ENCODE measurements at places on chromosomes 13 and 19.

DNA sequence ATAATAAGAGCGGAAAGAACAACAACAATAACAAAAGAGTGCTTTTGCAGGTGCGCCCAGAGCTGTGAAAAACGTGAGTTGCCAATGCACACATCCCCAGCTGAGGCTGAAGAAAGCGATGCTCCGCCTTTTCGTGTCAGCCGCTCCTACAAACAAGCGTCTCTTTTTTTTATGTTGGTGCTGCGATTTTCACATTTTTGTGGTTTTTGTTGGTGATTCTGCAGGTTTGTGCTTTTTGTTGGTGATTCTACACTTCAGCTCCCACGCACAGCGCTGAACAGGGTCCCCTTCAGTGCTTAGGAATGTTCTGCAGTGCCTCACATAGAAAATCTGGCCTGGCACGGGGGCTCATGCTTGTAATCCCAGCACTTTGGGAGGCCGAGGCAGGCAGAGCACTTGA, 7.3 kb upstream of the SBK3 start:
- DNase-seq, result no peak

- no peak for DNase-seq
Measured at GRCh38 chr13:30818323-30818960, 83.1 kb downstream of the ALOX5AP start.

GRCh38 chr13:98488736-98489135, 88.2 kb downstream of the STK24 start:
- no peak for DNase-seq

DNA sequence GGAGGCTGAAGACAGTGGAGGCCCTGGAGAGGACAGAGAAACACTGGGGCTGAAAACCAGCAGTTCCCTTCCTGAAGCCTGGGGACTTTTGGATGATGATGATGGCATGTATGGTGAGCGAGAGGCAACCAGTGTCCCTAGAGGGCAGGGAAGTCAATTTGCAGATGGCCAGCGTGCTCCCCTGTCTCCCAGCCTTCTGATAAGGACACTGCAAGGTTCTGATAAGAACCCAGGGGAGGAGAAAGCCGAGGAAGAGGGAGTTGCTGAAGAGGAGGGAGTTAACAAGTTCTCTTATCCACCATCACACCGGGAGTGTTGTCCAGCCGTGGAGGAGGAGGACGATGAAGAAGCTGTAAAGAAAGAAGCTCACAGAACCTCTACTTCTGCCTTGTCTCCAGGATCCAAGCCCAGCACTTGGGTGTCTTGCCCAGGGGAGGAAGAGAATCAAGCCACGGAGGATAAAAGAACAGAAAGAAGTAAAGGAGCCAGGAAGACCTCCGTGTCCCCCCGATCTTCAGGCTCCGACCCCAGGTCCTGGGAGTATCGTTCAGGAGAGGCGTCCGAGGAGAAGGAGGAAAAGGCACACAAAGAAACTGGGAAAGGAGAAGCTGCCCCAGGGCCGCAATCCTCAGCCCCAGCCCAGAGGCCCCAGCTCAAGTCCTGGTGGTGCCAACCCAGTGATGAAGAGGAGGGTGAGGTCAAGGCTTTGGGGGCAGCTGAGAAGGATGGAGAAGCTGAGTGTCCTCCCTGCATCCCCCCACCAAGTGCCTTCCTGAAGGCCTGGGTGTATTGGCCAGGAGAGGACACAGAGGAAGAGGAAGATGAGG, 1.5 kb downstream of the PPP1R15A start:
- peak; percentile 34 for DNase-seq

- DNase-seq, result no peak
Measured at GRCh38 chr19:1836458-1837221, 11.6 kb downstream of the REXO1 start.

DNA sequence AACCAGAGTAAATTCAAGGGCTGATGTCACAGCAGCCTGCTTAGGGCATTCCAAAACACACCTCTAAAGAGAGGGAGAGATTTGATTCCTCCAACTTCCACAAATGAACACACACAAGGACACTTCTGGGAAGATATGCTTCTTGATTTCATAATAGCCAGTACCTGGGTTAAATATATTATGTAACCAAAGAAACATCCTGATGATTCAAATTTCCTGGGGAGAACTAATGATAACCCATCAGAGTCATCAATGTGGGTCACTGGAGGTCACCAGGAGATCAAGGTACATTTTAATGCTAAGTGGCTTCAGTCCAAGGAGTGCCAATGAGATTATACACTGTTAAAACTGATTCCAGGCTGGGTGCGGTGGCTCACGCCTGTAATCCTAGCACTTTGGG, 54.0 kb upstream of the DOCK9 start:
- no peak for DNase-seq

- DNase-seq, result no peak
Measured at GRCh38 chr13:67283637-67284036, 53.5 kb upstream of the PCDH9 start.

GRCh38 chr13:27918918-27919658, 712 bp upstream of the PDX1 start:
- no peak for DNase-seq

- no peak for DNase-seq
Measured at GRCh38 chr13:35727881-35728280, 251.4 kb upstream of the MAB21L1 start.

DNA sequence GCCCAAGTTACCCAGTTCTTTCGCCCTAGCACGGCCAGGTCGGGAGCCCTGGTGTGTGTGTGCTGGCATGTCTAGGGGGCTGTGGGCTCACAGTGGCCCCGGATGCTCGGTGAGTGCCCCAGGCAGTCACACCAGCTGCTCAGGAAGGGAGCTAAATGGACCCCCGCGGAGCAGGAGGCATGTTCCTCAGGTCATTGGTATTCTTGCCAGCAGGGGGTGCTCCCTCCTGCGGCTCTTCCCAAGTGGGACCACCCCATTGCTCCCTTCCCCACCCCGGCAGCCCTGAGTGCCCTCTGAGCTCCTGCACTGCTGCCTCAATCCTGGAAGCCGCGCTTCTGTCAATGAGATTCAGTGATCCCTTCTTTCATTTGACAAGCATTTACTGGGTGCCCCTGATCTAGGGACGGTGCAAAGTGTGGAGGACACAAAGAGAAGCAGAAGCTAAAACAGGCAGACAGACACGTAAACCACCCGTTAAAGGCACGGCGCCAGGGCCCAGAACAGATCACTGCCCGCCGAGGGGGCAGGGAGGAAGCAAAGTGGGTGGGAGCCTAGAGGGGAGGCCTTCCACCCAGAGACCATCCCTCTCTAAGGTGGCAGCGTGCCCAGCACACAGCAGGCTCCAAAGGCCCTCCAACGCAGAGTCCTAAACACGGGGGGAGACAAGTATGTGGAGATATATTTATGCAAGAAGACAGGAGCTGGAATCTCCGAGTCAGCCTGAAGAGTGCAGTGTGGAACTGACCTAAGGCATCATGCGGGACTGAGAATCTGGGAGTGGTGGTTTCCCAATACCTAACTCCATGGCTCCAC, 5.2 kb upstream of the ADPRHL1 start:
- DNase-seq, result no peak

Measured in CD4-positive, alpha-beta T cell treated with Interferon alpha-2 for 1 hour (primary cell).